ENCODE measurements at places on chromosomes 4 and X. TPM values are rescaled to one million over a fixed set of nuclear protein-coding genes. Genes with fewer than 3 reads are reported as not detected.
A peak's percentile ranks its signal among the peaks of the same experiment; 100 is the strongest.

GRCh38 chr4:36785973-36786372, 458.6 kb upstream of the NWD2 start:
- H3K4me3 ChIP-seq = no peak overlapping the region
- H3K27me3 ChIP-seq = no peaks in the 10 kb centered on the region
- no peak for DNase-seq
- H3K4me1 ChIP-seq = no peaks in the 10 kb centered on the region

- no peaks in the 10 kb centered on the region for H3K36me3 ChIP-seq
- H3K27ac ChIP-seq = no peak overlapping the region
- H3K4me1 ChIP-seq = no peaks in the 10 kb centered on the region
These were observed 487.2 kb downstream of the FAT4 start for GRCh38 chr4:125801924-125802323.

DNA sequence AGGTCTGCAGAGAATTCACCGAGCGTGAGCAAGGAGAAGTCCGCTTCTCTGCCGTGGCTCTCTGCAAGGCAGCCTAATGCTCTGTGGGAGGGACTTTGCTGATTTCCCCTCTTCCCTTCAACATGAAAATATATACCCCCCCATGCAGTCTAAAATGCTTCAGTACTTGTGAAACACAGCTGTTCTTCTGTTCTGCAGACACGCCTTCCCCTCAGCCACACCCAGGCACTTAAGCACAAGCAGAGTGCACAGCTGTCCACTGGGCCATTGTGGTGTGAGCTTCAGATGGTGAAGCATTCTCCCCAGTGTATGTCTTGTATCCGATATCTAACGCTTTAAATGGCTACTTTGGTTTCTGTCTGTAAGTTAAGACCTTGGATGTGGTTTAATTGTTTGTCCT, 11.3 kb downstream of the UCHL1 start:
- H3K27me3 ChIP-seq = no peaks in the 10 kb centered on the region
- H3K27ac ChIP-seq = no peak overlapping the region
- no peaks in the 10 kb centered on the region for H3K36me3 ChIP-seq
- no peaks in the 10 kb centered on the region for H3K4me1 ChIP-seq
- DNase-seq = no peak

DNA sequence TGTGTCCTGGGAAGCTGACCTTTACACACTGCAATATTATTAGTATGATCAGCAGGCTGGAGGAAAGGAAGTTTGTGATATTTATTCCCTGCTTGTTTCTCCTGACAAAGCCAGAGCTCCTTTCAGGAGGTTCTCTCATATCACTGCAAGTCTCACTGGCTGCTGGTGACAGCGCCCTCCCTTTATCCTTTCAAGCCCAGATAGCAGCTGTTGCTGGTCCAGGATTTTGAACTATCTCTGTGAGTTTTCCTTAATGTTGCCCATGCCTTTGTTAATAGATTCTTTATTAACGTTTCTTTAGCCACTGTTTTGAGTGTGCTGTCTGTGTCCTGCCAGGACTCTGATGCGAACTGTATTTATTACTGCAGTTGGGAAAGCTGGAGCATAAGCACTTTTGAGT, 518.7 kb downstream of the C4orf33 start:
- H3K4me3 ChIP-seq = no peak overlapping the region
- DNase-seq = no peak
- H3K4me1 ChIP-seq = no peaks in the 10 kb centered on the region
- H3K27me3 ChIP-seq = no peaks in the 10 kb centered on the region
- H3K27ac ChIP-seq = no peak overlapping the region

- H3K27ac ChIP-seq = no peak overlapping the region
- DNase-seq = peak; percentile 52
- no peaks in the 10 kb centered on the region for H3K27me3 ChIP-seq
- H3K4me3 ChIP-seq = no peak overlapping the region
These were observed 46.3 kb downstream of the TEX13B start for GRCh38 chrX:107935664-107936433.

DNA sequence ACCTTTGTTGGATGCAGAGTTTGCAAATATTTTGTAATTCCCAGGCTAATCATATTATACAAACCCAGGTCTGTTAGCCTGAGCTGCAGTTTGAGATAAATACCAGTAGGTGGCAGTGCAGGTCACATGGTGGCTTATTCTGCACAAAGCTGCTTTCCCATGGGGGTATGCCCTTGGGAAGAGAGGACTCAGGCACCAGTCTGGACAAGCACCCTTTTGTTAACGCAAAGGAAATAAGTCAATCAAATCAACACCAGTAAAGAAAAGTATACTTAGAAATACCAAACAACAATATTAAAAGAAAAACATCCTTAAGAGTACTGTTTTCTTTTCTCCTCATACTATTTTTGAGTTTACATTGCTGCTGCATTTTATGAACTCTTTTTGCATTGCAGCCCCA, 389.0 kb upstream of the ZFP42 start:
- no peaks in the 10 kb centered on the region for H3K27me3 ChIP-seq
- no peak overlapping the region for H3K4me3 ChIP-seq
- H3K27ac ChIP-seq = no peak overlapping the region

DNA sequence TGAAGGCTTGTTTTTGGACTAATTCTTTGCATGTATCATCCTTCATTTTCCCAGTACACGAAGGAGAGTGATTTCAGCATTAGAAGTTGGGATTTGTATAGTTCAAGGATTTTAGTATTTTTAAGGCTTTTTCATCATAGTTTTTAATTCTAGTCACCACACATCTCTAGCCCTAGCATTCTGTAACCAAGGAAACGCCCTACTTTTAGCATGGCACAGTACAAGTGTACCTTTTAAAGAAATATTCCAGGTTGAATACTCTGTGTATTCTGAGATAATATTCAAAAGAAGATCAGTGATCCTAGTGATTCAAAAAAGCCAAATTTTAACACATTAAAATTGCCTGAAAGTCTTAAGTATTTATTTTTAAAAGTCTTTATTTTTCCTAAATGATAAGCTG, 150.5 kb downstream of the RAP1GDS1 start:
- H3K4me3 ChIP-seq = no peak overlapping the region
- no peaks in the 10 kb centered on the region for H3K4me1 ChIP-seq
- no peak overlapping the region for H3K27ac ChIP-seq
- DNase-seq = no peak

GRCh38 chrX:7214251-7214650, 66.3 kb upstream of the PUDP start:
- H3K27me3 ChIP-seq = no peaks in the 10 kb centered on the region
- no peak for DNase-seq
- no peak overlapping the region for H3K4me3 ChIP-seq
- H3K27ac ChIP-seq = no peak overlapping the region
- H3K36me3 ChIP-seq = no peaks in the 10 kb centered on the region

GRCh38 chr4:7761312-7761711, 178.3 kb downstream of the AFAP1 start:
- H3K27ac ChIP-seq = no peak overlapping the region
- H3K36me3 ChIP-seq = peaks cover 26% of the 10 kb centered on the region
- no peak for DNase-seq

- H3K27me3 ChIP-seq = no peaks in the 10 kb centered on the region
- no peak overlapping the region for H3K4me3 ChIP-seq
These were observed 19.6 kb upstream of the MSANTD1 start for GRCh38 chr4:3229328-3229727.

DNA sequence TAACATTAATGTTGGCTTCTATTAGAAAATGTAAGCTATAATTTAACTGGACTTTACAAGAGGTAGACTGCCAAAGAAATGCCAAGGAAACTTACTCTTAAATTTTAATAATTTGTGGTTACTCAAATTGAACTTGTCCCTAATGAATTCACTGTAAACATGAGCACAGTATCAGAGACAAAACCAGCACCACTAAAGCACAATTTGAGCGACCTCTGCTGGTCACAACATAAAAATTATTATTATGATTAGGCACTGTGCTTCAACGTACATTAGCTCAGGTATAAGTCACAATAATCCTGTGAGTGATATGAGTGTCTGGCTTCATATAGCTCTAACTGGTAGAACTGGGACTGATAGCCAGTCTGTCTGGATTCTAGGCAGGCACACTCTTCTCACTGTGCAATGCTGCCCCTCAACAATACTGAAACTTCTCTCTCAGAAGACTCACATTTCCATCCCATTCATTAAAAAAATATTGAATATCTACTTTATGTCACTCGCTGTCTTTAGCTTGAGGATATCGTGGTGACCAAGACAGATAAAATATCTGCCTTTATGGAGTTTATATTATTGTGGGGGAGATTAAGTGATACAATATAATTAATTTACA, 8.0 kb downstream of the NUDT6 start:
- no peak overlapping the region for H3K27ac ChIP-seq
- DNase-seq = no peak
- no peak overlapping the region for H3K4me3 ChIP-seq
- H3K4me1 ChIP-seq = no peaks in the 10 kb centered on the region

GRCh38 chr4:169741569-169741968, 16.2 kb downstream of the HPF1 start:
- H3K4me1 ChIP-seq = no peaks in the 10 kb centered on the region
- H3K27ac ChIP-seq = no peak overlapping the region
- H3K27me3 ChIP-seq = no peaks in the 10 kb centered on the region
- H3K36me3 ChIP-seq = peaks cover under 1% of the 10 kb centered on the region
- no peak overlapping the region for H3K4me3 ChIP-seq

- H3K4me1 ChIP-seq = no peaks in the 10 kb centered on the region
- no peak overlapping the region for H3K27ac ChIP-seq
- no peaks in the 10 kb centered on the region for H3K27me3 ChIP-seq
- no peak overlapping the region for H3K4me3 ChIP-seq
These were observed 1473.6 kb downstream of the STIM2 start for GRCh38 chr4:28334249-28334648.

DNA sequence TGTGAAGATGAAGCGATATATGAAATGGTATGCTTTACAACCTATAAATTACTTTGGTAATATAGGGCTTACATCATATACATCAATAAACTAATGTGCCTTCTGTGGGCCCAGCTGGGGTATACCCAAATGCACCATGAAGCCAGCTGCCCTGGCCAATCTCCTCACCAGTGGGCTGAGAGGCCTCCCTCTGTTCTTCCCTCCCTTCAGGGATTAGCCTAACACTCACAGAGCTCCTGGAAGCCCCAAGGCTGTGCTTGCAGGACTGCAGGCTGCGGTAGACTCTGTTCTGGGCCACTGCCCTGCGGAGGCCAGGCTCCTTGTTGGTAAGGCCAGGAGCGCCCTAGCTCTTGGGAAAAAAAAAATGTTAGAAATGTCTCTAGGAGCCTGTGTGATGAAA, 33.9 kb downstream of the PAGE1 start:
- H3K27me3 ChIP-seq = no peaks in the 10 kb centered on the region
- no peak overlapping the region for H3K4me3 ChIP-seq
- H3K4me1 ChIP-seq = no peaks in the 10 kb centered on the region
- DNase-seq = no peak
- H3K27ac ChIP-seq = no peak overlapping the region
- H3K36me3 ChIP-seq = no peaks in the 10 kb centered on the region

DNA sequence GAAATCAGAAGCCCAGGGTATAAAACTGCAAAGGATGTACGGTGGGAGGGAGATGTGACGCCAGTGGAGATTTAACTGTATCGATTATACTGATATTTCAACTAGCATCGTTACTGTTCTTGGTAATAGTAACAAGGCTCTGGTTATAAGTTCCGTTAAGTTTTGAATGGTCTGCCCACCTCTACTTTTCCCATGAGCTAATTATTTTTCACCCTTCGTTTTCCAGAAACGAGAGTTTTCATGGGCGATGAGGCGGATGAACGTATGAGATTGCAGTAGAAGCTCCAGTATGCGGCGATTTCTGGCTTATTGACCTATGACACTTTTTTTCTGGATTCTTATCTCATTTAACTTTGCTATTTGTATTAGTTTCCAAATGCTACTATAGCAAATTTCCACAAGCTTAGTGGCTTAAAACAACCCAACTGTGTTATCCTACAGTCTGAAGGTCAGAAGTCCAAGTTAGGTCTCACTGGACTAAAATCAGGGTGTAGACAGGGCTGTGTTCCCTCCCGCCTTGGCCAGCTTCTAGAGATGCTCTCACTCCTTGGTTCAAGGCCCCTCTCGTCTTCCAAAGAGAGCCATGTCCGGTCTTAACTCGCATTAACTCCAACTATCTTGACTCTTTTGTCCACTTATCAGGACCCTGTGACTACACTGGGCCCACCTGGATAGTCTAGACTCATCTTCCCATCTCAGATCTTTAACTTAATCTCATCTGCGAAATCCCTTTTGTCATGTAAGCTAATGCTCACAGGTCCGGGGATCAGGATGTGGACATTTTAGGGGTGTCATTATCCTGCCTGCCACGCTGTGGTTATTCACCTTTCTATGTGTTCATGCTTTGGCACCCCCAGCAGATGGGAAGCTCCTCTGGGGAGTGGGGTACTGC, 122.5 kb downstream of the IRF2 start:
- peaks cover 36% of the 10 kb centered on the region for H3K4me1 ChIP-seq
- H3K27ac ChIP-seq = no peak overlapping the region
- H3K27me3 ChIP-seq = no peaks in the 10 kb centered on the region
- H3K4me3 ChIP-seq = no peak overlapping the region
- no peaks in the 10 kb centered on the region for H3K36me3 ChIP-seq

DNA sequence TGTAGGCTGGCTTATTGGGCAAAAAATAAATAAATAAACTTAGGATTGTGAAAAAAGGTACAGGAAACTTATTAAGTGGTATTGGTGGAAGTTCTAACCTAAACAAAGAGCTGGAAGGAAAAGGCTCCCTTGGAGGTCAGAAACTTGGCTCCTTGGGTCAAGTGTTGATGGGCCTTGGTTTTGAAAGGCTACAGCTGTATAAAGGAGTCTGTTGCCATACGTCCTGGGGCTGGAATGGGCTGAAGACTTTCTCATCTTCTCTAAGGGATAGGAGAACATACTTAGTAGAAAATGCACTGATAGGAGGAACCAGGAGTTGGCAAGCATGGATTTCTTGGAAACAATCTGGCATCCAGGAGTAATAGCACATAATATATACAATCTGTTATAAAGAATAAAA, 56.6 kb downstream of the PDLIM5 start:
- no peaks in the 10 kb centered on the region for H3K27me3 ChIP-seq
- no peaks in the 10 kb centered on the region for H3K36me3 ChIP-seq
- DNase-seq = no peak
- H3K27ac ChIP-seq = no peak overlapping the region
- H3K4me3 ChIP-seq = no peak overlapping the region

DNA sequence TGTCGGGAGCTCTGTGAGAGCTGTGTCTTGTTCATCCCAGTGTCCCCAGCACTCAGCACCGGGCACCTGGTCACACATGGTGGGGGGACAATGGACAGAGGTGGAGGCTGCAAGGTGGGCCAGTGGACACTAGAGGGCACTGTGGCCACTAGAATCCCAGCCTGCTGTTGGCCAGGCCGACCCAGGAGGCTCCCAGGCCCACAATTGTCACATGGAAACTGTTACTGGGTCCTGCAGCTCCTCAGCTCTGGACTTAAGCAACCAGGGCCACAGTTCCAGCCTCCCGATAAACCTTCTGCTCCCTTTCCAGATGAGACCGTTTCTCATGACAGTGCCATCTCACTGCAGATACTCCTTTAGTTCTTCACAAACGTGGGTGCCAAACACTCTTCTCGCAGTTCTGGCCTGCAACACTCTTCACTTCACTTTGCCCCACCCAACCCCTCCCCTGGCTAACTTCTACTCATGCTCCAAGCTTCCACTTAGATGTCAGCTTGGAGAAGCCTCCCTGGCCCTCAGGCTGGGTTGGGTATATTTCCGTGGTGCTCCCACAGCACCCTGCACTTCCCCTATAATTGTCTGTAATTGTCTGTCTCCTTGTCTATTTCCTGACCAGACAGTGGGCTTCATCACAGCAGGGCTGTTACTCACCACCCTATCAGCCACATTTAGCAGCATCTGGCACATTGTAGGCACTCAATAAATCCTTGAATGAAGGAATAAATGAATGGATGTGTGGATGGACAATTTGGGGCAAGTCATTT, 3.5 kb upstream of the IQSEC2 start:
- peak; percentile 73 for DNase-seq
- no peak overlapping the region for H3K4me3 ChIP-seq
- no peaks in the 10 kb centered on the region for H3K27me3 ChIP-seq
- peaks cover 17% of the 10 kb centered on the region for H3K4me1 ChIP-seq

Gene USP26
- not detected for total RNA-seq

Gene SYTL5
- 1.0 TPM for total RNA-seq

Gene C4orf50
- 0.03 TPM for total RNA-seq

Gene CXCL3
- total RNA-seq = 11.9 TPM

Gene MAGEB10
- not detected for total RNA-seq

Gene PRDM8
- 1.1 TPM for total RNA-seq
